ENCODE measurements at places on chromosomes 3 and 15.

GRCh38 chr3:143203848-143204247 is 84.3 kb downstream of the CHST2 start:
- no peak for DNase-seq

- DNase-seq, result no peak
These were observed 26.2 kb downstream of the HES1 start for GRCh38 chr3:194162070-194162678.

GRCh38 chr15:89143503-89144162 is 55.4 kb downstream of the ABHD2 start:
- no peak for DNase-seq

- no peak for DNase-seq
These were observed 8.9 kb upstream of the SEMA5B start for GRCh38 chr3:123036352-123037014.

GRCh38 chr3:24303057-24303754 is 191.4 kb downstream of the THRB start:
- no peak for DNase-seq

GRCh38 chr3:95168526-95168925 is 1105.7 kb downstream of the NSUN3 start:
- no peak for DNase-seq

DNA sequence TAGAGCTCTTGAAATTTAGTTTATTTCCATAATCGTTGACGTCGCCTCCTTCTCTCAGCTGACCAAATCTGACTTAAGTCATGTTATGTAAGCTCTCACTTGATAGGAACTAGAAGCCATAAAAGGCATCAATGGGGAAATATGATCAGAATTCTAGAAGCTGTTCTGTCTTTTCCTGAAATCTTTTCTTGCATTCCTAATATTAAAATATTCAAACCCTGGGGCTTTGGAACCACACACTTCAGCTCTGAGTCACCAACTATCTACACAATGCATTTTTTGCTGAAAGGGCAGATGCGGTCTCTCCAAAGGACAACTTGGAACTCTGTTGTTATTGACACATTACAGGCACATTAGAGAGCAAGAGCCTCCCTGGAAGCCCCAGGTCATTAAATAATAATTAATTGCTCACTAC is 91.3 kb downstream of the LARS2 start:
- DNase-seq, result no peak

DNA sequence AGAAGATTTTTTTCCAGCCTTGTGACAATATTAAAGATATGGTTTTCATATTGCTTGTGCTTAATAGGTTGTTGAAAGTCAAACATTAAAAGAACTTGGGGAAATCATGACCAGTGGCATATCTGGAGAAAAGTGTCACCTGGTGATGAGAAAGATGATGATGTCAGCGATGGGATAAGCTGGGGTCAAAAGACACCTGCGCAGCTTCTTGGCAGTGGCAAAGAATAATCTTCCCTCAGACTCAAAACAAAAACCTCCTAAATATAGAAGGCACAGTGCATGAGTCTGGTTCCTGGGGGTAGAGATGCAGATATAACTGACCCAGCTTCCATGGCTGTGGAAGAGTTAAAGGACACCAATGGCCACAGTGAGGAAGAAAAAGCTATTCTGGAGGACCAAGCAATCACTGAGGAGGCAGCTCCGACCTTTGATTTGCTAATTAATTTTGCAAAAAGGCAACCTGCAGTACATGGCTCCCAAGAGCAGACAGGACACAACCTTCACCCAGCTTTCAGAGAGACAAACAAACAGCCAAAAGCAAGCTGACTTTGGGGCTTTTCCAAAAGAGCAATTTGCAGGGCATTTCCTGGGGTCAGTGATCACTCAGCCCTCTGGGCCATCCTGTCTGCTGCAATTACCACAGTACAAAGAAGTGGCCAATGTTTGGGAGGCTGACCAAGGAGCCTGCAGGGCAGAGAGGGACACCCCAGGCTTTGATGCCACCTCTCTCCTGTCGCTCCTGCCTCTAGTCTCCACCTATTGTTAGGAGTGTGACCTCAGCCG is 17.6 kb upstream of the SEMA5B start:
- no peak for DNase-seq

DNA sequence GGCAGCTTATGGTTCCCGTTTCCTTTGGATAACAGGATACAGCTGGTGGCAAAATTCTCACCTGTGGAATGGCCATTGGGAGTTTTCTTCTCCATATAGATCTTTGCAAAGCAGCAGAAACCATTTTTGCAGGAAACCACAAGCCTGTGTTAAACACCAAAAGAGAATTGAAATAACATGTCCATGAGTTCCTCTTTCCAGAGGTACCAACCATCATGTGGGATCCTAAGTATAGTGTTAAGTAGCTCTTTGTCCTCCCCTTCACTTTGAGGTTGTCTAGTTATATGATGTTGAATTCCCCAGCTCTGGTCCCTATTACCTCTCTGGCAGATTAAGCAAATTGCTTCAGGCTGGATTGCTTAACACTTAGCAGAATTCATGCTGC is 94.9 kb downstream of the AKAP13 start:
- DNase-seq, result no peak

DNA sequence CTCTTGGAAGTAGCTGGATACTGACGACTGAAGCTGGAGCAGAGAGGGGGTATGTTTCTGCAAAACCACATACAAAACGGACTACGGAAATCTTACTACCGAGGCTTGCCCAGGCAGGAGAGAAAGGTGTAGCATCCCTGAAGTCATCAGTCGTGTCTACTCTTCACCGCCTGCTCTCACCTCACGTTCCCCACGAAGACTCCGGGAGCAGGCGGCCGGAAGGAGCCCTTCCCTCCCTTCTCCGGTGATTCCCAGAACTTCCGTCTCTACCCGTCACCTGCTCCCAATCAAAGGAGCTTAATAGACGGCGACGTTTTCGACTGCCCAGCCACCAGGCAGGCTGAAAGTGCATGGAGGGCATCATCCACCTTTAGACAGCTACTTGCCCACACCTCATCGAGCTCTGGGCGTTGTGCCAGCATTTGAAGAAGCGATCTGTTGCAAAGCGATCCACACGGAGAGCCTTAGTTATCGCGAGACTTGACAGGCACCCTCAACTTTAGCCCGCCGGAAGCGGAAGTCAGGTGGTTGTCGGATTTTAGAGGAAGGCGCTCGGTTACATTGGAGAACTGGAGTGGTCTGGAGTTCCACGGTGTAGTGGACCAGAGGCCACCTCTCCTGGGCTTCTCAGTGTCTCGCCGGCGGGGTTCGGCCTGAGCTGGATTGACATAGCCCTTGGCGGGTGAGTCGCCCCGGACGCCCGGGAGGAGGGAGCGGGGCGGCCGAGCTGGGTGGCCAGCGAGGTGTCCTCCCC is at the start of gene RAMAC:
Gene RAMAC (plus strand): TSS at position 523 of the 754 bp plus-strand sequence. CDS start 2,809 bp downstream, outside the sequence.
- peak; percentile 93 for DNase-seq

- no peak for DNase-seq
These were observed 7.4 kb downstream of the RASGRF1 start for GRCh38 chr15:79083154-79083553.

GRCh38 chr3:107740992-107741896 is 218.5 kb downstream of the BBX start:
- no peak for DNase-seq

DNA sequence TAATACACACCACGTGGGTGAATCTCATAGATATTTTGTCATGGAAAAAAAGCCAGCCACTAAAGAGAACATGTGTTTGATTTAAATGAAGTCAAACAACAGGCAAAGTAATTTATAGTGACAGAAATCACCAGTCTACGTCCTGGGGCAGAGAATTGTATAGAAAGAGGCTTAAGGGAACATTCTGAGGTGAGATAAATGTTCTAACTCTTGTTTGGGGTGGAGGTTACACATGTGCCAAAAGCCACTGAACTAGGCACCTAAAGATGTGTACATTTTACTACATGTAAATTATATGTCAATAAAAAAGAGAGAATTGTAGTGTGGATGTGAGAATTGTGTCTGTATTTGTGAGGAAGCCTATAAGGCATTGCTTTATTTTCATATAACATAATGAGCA is 184.9 kb downstream of the NEK10 start:
- no peak for DNase-seq

GRCh38 chr15:32112101-32112500 is 81.8 kb downstream of the CHRNA7 start:
- DNase-seq, result no peak

DNA sequence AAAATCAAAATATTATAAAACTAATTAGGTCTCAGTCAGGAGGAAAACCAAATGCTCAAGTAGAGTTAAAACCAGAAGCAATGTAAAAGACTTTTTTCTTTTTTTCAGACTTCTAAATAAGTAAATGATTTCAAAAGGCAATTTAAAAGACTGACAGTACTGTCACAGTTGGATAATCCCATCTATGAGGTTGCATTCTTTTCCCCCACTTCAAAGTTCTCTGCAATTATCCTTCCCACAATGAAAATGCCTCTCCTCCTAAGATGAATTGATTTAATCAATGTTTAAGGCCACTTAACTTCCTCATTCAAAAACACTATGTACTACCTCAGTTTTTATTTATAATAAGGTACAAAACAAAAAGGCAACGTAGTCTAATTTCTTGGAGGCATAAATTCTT is 8.1 kb downstream of the MRPL3 start:
- DNase-seq, result no peak

DNA sequence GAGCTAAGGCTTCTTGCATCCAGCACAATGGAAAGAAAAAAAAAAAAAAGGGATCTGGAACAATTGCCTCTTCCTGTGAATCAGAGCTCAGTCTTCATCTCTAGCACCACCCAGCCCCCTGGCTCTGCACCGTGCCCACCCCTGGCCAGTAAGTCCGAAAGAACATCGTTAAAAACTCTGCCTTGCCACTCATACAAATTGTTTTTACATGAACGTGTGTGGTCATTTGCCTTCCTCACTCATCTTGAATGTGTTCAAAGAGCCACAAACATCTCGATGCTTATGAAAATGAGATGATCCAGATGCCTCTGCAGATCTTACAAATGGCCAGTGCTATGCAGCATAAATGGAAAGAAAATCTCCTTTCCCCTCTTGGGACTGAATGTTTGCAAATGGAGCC is 400.0 kb upstream of the PPP2R3A start:
- DNase-seq, result no peak

DNA sequence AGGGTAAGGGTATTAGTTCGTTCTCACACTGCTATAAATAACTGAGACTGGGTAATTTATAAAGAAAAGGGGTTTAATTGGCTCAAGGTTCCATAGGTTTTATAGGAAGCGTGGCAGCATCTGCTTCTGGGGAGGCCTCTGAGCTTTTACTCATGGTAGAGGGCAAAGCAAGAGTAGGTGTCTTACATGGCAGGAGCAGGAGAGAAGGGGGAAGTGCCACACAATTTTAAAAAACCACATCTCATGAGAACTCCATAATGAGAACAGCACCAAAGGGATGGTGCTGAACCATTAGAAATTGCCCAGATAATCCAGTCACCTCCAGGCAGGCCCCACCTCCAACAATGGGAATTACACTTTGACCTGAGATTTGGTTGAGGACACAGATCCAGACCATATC is 12.2 kb downstream of the RNF111 start:
- no peak for DNase-seq

GRCh38 chr3:55716611-55717225 is 229.6 kb upstream of the WNT5A start:
- no peak for DNase-seq

GRCh38 chr3:181929501-181929900 is 217.8 kb downstream of the SOX2 start:
- DNase-seq, result no peak

GRCh38 chr3:14389716-14390115 is 12.7 kb upstream of the SLC6A6 start:
- no peak for DNase-seq

- DNase-seq, result no peak
These were observed 27.1 kb downstream of the EHD4 start for GRCh38 chr15:41945221-41945620.

- DNase-seq, result no peak
These were observed 67.7 kb upstream of the CSPG5 start for GRCh38 chr3:47646362-47646761.

- no peak for DNase-seq
These were observed 4.5 kb downstream of the RAB7A start for GRCh38 chr3:128730471-128730870.

DNA sequence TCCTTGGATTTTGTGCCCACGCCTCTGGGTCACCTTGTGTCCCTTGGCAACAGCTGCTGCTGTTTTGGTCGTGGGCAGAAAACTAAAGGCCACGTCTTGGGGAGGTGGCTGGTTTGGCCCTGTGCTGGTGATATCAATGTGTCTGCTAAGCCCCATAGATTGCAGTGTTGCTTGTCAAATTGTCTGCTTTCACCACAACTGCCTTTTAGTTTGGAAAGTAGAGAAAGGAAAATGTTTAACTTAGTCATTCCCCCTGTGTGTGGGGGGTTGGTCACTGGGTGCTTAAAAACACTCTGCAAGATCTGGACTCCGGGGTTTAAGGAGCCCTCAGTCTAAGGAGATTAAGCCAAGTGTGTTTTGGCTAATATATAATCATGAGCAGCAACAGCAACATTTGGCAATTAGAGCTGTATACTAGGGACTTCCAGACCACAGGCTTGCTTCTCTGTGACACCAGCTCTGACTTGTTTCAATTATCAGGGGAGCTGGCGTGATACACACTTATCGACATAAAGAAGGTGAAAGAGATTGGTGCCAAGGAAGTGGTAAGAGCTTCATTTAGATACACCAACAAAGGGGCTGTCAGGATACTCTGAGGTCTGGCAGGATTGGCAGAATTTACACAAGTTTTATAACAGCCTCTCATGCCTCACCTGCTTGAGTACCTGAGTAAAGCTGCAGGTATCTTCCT is 3.5 kb downstream of the SMAD3 start:
- DNase-seq, result no peak

GRCh38 chr3:38576526-38577370 is 72.7 kb downstream of the SCN5A start:
- DNase-seq, result no peak

- DNase-seq, result no peak
These were observed 157.2 kb downstream of the CADPS start for GRCh38 chr3:62718011-62718410.

DNA sequence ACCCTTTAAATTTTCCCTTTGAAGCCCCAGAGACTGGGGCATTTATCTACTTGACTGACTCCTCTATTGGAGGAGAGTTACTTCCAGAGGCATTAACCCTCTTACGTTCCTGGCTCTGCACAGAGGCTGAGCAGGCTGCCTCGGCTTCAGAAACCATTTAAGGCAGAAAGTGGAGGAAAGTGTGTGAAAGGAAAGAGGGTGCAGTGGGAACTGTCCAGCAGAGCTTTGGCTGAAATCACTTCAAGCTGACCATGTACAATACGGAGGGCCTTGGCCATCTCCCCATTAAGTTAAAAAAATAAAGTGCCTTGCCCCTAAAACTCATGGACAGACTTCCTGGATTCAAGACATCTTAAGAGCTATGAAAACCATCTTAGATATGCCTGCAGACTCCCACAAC is 238.7 kb downstream of the SV2B start:
- no peak for DNase-seq
